RPMI8226 (cell line): ENCODE measurements at places on chromosomes 6 and 20.

GRCh38 chr20:62982124-62983075, 24.4 kb downstream of the BHLHE23 start:
- no peak for DNase-seq

- DNase-seq = peak; percentile 78
Observed at GRCh38 chr6:170459451-170459850, 93.7 kb downstream of the PSMB1 start.

DNA sequence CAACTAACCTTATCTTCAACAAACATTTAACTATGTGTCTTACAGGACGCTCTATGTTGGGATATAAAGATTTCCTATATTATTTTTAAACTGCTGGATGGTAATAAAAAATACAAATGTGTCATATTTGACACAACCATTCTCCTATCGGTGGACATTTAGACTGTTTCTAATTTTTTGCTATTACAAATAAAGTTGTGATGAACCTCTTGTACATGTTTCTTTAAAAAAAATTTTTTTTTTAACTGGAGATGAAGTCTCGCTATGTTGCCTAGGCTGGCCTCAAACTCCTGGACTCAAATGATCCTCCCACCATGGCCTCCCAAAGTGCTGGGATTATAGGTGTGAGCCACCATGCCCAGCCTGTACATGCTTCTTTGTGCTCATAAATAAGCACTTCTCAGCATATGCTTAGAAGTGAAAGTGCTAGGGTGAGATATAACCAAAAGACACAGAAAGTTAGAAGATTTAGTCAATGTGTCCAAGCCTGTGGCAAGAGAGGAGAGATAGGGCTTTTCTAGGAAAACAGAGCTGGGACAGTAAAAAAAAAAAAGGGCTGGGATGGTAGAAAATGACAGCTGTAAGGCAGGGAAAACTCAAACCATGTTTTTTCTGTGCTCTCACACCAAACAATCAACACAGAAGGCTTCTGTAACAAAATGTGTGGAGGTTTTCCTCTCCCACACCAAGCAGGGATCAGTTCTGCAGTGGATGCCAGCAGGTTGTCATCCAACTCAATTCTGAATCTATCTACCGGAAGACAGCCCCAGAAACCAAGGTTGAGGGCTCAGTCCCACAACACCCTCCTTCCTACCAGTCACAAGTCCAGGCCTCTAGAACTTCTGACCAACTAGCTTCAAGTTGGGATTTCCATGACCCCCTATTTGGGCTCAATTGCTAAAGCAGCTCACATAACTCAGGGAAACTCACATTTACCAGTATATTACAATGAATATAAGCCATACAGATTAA, 70.0 kb upstream of the SMIM29 start:
- peak; percentile 42 for DNase-seq

DNA sequence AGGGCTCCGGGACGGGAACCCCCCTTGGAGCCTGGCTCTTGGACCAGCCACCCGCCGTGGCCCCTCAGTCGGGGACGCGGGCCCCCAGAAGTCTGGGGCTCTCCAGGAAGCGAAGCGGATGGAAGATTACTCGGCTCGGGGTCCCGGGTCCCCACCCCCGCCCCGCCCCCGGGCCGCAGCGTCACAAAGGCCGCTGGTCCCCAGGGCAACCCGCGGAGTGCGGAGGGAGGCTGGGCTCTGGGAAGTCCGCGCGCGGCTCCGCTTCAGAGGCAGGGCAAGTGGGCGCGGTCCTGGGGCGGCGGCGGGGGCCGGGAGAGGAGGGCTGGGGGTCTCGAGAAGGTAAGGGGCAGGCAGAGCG, at the start of gene FNDC11:
FNDC11 (plus strand) TSS at position 227 of the 358 bp plus-strand sequence. CDS start 1,505 bp downstream, outside the sequence.
- DNase-seq = no peak

DNA sequence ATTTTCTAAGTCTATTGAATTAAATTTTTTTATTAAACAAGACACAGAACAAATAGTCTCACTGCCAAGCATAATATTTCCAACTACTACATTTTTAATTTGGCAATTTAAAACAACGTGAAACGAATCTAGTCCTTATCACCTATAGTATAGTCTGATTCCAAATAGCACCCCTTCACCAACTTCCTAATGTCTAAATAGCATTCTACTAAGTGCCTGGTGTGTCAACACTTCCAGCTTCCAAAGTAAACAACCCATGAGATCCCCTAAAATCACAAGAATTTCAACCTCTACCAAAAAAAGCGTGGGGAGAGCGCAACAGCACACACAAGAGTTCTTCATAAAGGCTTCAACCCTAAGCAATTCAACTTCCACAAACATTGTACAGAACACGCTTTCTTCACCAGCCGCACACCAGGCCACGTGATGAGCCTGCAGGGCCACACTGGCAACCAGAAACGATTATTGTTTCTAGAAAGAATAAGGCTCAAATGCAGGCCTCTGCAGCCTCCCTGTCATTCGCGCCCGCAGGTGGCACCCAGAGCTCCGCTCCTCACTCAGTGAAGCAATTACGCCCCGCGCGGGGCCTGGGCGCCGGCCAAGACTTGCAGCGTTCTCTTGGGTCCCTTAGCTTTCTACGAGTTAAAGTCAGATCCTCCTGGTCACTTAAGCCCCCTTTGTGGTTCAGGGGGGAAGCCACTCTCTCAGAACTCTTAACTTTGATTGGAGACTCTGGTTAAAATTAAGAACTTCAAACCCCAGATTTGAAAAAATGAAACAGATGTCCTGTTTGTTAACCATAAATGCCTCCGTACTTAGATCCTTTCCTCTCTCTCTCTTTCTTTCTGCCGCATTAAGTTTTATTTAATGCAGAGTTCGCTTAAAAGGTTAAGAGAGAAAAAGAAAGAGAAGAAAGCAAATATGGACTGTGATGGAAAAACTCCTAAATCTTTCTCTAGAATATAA, 18.3 kb downstream of the SIM1 start:
- DNase-seq = peak; percentile 15

DNA sequence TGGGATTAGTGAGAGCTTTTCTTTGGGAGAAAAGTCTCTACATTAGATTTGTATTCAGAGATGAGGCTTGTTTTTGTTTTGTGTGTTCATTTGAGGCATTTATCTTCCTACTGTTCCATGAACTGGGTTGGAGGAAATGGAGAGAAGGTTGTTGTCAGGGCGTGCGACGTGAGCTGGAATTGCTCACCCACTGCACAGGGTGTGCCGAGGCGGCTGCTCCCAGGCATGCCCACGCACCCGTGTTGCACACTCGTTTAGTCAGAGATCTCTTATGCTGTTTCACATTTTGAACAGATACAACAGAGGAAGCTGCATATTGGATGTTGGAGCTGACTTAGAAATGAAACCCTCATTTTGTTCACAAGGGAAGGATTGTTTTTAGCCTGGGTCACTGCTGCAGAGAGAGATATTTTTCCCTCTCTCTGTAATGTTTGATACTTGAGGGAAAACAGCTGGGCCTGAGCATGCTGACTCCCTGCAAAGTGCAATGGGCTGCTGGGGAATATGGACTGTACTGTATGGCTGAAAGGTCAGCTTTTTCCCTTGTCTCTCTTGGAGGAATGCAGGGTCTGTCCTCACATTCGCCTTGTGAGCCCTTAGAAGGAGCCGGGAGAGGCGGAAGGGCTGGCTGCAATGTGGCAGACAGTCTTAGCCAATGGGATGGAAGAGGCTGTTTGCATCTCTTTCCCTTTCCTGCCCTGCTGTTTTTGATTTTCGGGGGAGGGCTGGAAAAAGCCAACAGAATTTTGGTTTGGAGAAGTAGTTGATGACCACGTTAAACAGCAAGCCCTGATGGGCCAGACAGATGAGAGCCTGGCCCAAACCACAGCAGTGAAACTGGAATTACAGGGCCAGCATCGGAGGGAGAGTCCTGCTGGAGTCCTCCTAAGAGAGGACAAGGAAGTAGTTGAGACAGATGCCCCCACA, 170.8 kb downstream of the SASH1 start:
- DNase-seq = no peak

DNA sequence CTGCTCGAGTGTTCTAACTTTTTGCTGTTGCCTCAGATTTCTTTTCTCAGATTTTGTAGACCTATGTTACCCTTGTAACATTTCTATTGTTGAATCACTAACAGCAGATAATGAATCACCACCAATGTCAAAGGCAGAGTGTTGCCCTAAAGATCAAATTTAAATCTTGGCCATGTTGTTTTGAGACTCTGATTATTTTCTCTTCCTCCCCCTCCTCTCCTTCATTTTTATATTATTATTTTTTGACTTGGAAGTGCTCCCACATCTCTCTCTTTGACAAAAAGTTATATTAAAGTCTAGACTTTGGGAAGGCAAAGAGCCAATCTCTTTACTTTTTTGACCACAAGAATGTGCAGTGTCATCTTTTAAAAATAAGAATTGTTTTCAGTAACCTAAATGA, 422.7 kb downstream of the NKAIN2 start:
- DNase-seq = no peak
